ENCODE measurements at places on chromosomes 13 and 19.

DNA sequence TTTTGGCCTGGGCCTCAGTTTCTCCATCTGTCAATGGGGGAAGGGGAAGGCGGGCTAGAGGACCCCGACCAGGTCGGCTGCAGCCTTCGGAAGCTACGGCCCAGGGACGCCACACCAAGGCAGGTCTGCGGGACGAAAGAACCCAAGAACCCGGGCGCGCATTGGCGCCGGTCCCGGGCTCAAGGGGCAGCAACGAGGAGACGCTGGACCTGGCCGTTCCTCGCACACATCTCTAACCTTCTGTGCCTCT is 739 bp upstream of the ILF3 start:
- no peak for DNase-seq

GRCh38 chr13:94390881-94391280 is 88.6 kb downstream of the DCT start:
- DNase-seq, result no peak

GRCh38 chr13:80339912-80340650 is 845 bp downstream of the SPRY2 start:
- no peak for DNase-seq

- no peak for DNase-seq
Observed at GRCh38 chr13:114249077-114249476, 14.4 kb downstream of the CDC16 start.

DNA sequence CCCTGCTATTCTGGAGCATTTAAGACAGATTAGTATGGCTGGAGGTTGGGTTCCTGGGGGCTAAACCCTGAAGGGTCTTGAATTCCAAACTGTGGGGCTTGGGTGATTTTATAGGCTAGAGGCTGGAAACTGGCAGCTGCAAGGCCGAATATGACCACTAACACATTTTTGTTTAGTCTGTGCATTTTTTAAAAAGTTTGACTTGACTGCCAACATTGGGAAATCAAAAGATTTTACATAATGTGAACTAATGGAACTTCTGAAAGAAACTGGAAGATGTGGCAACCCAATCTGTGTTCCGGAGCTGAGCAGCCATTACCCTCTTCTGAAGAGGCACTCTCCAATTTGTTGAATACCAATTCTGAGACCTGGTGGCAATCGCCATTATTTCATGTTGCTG is 5.1 kb downstream of the ZNF784 start:
- no peak for DNase-seq

GRCh38 chr13:110455444-110455843 is 106.1 kb downstream of the RAB20 start:
- DNase-seq, result no peak

GRCh38 chr13:97753942-97754670 is 199.4 kb upstream of the IPO5 start:
- DNase-seq, result no peak

GRCh38 chr19:21202865-21203494 is 61.1 kb downstream of the ZNF431 start:
- peak; percentile 15 for DNase-seq

DNA sequence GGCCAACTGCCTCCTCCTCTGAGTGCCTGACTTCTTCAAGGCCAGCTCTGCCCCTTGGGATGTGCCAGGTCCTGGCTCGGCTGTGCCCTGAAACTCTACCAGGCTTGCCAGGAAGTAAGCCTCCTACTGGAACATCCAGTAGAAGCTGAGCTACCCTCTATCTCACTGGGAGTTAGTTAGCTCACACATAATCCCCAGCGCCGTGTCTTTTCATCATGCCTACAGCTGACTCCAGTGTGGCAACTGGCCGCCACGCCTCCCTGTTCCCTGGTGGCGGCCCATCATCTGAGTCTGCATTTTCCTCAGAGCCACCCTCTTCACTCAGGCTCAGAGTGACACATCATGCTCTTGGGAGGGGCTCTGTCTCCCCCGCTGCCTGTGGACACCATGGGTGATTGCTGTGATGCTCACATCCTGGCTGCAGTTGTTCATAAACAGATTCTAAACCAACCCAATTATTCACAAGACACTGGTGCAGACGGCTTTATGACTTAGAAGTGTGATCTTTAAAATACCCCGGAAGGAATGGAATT is 131.9 kb upstream of the IRS2 start:
- no peak for DNase-seq
